ENCODE measurements at places on chromosomes 5 and 9.

- DNase-seq = no peak
Measured at GRCh38 chr5:113117543-113118115, 141.0 kb downstream of the DCP2 start.

DNA sequence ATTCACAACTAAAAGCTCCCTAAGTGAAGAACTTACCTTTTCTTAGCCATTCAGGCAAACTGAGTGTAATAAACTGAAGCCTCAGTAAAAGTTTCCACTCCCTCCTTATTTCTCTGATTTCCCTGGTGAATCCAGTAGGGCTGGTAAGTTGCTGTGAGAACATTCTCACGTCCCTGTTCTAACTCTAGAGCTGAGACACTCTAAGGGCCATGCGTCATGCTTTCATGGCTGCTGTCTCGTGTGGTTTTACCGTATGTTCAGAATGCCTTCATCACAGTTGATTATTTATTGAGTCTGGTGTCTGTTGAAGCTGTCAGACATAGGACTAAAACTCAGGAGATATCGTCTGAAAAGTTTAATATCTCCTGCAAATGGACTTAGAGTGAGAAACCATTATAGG, 1.3 kb downstream of the OR2S2 start:
- DNase-seq = no peak

- DNase-seq = no peak
Measured at GRCh38 chr5:118796081-118796480, 192.3 kb downstream of the DTWD2 start.

DNA sequence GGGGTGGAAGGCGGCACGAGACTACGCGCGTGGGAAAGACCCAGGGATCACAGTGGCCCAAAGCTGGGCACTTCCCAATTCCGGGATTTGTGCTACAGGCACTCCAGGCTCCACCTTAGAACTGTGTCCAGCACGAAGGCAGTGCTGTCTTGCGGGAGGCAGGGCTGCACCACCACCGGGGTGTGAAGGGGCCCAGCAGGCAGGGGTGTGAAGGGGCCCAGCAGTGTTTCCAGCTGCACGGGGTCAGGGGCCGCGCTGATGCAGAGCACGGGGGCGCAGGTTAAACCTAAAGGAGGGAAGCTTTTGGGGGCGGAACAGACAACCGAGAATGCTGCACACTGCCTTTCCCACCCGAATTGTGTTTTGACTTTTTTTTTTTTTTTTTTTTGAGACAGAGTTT, 1.1 kb upstream of the PDCD6 start:
- DNase-seq = no peak

GRCh38 chr9:136049491-136050265, 45.4 kb downstream of the NACC2 start:
- DNase-seq = no peak

DNA sequence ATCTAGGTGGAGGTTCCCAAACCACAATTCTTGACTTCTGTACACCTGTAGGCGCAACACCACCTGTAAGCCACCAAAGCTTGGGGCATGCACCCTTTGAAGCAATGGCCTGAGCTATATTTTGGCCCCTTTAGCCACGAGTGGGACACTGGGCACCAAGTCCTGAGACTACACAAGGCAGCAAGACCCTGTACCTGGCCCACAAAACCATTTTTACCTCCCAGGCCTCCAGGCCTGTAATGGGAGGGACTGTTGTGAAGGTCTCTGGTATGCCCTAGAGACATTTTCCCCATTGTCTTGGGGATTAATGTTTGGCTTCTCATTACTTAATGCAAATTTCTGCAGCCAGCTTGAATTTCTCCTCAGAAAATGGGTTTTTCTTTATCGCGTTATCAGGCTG, 24.6 kb upstream of the FAM151B start:
- DNase-seq = no peak

DNA sequence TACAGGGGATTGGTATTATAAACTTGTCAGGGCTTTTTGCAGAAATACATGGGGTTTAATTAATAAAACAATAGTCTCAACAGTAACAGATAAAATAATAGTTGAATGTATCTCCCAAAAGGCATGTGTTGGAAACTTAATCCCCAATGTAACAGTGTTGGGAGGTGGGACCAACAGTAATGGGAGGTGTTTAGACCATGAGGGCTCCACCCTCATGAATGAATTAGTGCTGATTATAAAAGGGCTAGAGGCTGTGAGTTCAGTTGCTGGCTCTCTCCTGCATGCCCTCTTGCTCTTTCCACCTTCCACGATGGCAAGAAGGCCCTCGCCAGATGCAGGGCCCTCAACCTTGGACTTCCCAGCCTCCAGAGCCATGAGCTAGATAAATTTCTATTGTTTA, 56.3 kb downstream of the STK10 start:
- no peak for DNase-seq

GRCh38 chr9:91995000-91995655, 45.1 kb upstream of the ROR2 start:
- DNase-seq = no peak

DNA sequence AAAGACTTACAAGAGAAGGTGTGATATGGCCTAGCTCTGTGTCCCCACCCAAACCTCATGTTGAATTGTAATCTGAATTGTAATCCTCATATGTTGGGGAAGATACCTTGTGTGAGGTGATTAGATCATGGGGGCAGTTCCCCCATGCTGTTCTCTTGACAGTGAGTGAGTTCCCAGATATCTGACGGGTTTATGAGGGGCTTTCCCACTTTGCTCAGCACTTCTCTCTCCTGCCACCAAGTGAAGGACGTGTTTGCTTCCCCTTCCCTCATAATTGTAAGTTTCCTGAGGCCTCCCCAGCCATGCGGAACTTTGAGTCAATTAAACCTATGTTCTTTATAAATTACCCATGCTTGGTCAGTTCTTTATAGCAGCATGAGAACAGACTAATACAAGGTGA, 49.0 kb downstream of the CDO1 start:
- DNase-seq = no peak

GRCh38 chr5:150188146-150188842, 1.6 kb upstream of the SLC6A7 start:
- no peak for DNase-seq

DNA sequence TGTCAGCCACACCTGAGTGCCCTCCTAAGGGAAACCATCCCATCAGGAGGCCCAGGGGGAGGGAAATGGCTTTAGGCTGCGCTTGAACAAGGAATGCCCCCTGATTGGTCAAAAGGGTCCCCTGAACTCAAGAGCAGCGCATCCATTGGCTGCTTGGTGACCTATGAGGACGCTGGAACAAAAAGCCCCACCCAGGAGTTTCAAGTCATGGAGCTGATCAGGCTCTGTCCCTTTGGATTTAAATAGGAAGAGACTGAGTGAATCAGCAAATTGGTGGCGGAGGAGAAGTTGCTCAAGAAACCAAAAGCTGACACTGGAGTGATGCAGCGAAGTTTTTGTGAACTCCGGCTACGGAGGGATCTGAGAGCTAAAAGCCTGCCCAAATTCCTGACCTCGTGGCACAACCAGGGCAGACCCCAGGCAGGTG, 66.7 kb downstream of the SMIM23 start:
- DNase-seq = no peak

DNA sequence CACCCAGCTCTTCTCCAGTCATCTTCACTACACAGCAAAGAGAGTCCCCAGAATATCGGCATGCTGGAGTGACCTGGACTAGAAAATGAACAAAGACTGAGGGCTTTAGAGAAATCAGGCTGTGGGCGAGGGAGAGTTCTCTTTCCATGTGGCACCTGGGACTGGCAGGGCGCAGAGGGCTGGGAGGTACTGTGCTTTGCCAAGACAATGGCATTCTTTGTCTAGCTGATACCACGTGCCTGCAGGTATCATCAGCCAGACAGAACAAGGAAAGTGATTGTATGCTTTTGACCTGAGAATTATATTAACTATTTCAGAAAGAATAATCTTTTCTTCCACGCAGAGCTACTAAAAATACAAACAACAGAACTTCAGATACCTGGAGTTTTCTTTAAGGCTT, 30.5 kb downstream of the DDX31 start:
- DNase-seq = no peak

- DNase-seq = peak; percentile 59
Measured at GRCh38 chr5:36877667-36878391, 1.3 kb downstream of the NIPBL start.
